ENCODE measurements at places on chromosomes 13 and 19.

- DNase-seq: no peak
Observed at GRCh38 chr19:58380037-58380661, 681 bp downstream of the ZNF837 start.

DNA sequence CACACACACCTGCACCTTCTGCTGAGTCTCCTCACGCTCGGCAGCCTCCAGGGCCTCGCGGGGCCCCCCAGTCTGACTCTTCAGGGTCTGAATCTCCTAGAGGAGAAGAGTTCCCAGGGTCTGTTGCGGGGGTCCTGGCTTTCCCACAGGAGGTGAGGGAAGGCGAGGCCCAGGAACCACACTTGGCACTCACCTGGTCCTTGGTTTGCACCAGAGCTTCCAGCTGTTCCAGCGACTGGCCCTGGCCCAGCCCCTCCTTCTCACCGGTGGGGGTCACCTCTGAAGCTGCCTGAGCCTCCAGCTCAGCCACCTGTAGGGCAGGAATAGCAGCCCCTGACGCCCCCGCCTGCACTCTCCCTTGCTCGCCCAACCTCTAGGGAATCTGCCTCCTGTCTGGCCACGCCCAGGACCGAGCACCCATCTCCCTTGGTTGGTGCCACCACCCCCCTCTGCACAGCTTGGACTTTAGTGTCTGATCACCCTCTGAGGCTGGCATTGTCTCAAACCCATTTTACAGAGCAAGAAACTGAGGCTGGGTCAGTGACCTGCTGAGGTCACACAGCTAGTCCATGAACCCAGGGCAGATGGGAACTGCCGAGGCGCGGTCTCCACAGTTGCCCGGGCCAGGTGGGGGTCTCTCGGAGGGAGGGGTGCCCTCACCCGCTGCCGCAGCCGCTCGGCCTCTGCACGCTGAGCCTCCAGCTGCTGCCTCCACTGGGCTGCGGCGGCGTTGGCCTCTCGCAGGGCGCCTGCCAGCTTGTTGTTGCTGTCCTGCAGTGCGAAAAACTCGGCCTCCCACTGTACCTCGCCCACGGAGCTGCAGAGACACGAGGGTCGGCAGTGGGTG lies 9.5 kb downstream of the HOMER3 start:
- no peak for DNase-seq

DNA sequence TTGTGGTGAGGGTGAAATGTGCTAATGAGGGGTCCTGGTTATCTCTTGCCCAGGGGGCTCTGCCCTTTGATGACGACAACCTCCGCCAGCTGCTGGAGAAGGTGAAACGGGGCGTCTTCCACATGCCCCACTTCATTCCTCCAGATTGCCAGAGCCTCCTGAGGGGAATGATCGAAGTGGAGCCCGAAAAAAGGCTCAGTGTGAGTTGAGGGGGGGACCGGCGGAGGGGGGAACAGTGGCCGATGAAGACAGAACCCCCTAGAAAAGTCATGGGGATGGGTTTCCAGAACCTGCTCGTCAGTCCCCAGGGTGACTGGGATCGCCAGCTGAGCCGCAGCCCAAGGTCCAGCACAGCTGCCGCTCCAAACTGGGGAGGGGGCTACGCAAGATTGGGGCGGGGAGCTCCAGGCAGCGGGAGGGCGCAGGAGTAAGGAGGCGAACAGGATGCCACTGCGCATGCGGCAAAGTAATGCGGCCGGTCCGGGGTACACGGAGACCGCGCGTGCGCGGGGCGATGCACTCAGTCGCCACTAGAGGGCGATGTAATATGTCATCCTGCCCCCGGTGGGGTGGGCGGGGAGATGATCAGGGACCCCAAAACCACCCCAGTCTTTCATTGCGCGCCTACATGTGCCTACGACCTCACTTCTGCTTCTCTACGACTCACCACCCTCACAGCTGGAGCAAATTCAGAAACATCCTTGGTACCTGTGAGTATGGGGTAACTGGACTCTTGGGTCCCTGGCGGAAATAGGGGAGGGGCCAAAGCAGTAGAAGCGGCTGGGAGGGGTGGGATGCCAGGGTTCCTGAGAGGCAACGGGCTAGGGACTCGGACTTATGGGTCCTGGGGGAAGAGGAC lies 17.9 kb downstream of the BRSK1 start:
- peak; percentile 45 for DNase-seq

DNA sequence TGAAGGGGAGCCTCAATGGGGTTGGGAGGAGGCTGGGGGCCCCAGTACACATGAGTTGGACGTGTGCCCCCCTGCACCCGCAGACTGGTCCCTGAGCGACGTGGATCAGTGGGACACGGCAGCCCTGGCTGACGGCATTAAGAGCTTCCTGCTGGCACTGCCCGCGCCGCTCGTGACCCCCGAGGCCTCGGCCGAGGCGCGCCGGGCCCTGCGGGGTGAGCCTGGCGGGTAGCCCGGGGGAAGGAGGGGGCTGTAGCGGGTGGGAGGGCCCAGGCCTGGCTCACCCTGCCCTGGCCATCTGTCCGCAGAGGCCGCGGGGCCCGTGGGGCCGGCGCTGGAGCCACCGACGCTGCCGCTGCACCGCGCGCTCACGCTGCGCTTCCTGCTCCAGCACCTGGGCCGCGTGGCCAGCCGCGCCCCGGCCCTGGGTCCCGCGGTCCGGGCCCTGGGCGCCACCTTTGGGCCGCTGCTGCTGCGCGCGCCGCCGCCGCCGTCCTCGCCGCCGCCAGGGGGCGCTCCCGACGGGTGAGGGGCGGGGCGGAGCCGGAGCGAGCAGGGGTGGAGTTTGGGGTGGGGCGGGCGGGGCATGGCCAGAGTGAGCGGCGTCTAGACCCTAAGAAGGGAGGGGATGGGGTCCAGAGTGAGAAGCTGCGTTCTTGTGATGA lies 8.1 kb downstream of the PIK3R2 start:
- DNase-seq: peak; percentile 30

- peak; percentile 3 for DNase-seq
Observed at GRCh38 chr19:37874784-37875183, 31.6 kb downstream of the WDR87 start.

GRCh38 chr13:85896516-85897450 lies 97.6 kb upstream of the SLITRK6 start:
- DNase-seq: no peak

Measured in amniotic epithelial cell (primary cell).